Fibroblast of skin of left biceps (primary cell): ENCODE measurements at places on chromosomes 7 and 10.

- no peak for DNase-seq
Observed at GRCh38 chr10:91307489-91307888, 87.0 kb downstream of the PCGF5 start.

GRCh38 chr7:121433775-121434174 lies 37.7 kb upstream of the FAM3C start:
- DNase-seq = no peak

GRCh38 chr10:98076086-98076485 lies 45.7 kb upstream of the CRTAC1 start:
- DNase-seq = no peak

- no peak for DNase-seq
Observed at GRCh38 chr10:57334523-57334922, 933.2 kb downstream of the IPMK start.

DNA sequence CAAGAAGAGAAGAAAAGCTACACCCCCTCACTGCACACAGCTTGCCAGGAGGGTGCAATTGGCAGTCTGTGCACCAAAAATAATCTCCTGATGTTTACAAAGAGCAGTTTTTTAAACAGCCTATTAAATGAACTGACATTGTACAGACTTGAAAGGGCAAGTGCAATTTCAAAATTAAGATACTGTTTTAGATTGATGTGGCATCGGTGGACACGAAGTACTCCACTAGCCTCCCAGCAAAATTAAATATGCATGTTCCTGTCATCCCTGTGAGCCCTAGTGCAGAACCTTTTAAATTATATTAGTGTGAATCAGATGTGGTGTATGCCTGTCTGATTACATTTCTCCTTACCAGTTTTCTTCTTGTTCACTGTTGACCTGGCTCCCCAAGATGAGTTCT lies 87.9 kb downstream of the WIPF3 start:
- DNase-seq = no peak

DNA sequence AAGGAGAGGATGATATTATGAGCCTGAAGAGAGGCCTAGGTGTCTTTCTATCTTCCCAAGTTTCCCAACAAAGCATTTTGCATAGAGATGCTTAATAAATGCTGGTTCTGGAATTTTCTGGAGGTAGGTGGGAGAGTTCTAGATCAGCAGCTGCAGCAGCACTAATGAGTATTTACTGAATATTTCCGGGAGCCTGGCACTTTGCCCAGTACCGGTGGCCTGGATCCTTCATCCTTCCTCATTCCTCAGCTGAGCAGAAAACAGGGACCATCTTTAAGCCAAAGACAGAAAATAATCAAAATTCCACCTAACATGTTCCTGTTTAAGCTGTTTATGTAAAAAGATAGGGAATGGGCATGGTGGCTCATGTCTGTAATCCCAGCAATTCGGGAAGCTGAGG lies 813.2 kb upstream of the AUTS2 start:
- peak; percentile 26 for DNase-seq

DNA sequence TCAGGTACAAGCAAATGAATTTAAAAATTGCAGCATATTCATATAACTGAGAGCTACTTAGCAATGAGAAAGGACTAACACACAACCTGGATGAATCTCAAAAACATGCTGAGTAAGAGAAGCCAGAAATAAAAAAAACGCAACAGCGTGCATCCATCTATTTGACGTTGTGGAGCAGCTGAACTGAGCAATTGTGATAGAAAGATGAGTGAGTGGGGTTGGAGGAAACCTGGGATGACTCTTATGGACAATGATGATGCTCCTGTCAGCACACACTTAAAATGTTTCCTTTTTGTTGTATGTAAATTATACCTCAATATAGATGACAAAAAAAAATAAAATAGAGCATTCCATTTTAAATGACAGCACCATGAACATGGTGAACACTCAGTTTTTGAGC lies 36.0 kb upstream of the AKR1E2 start:
- no peak for DNase-seq

DNA sequence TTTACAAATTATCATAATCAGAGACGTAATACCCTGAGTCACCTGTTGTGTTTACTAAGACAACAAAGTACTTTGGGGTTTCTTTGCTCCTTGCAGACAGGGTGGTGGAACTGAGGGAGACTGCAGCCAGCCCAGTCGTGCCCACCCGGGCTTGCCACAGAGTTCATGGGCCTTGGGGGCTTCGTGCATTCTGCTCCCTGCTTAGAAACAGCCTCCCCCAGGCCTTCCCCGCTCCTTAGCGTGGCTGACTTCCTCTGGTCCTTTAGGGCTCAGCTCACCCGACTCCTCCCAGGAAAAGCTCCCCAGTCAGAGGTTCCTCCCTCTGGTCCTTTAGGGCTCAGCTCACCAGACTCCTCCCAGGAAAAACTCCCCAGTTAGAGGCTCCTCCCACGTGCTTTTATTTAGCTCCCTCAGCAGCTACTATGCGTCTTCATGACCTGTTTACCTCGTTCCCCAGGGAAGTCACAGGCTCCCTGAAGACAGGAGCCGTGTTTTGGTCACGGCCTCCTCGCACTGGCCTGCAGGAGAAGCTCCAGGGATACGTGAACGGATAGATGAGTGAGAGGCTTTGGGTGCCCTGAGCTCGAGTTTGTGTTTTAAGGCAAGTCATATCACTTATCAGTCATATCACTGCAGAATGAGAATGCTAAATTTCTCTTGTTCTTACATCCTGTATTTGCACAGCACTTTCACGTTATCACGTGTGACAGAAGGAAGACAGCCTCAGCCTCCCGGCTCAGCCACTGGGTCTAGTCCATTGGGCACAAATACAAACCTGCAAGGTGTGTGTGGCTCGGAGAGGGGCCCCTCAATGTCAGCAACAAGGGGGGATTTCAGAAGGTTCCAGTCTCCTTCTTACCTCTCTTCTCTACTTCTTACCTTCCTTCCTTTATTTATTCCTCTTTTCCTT lies 52.7 kb upstream of the VIPR2 start:
- DNase-seq = no peak

DNA sequence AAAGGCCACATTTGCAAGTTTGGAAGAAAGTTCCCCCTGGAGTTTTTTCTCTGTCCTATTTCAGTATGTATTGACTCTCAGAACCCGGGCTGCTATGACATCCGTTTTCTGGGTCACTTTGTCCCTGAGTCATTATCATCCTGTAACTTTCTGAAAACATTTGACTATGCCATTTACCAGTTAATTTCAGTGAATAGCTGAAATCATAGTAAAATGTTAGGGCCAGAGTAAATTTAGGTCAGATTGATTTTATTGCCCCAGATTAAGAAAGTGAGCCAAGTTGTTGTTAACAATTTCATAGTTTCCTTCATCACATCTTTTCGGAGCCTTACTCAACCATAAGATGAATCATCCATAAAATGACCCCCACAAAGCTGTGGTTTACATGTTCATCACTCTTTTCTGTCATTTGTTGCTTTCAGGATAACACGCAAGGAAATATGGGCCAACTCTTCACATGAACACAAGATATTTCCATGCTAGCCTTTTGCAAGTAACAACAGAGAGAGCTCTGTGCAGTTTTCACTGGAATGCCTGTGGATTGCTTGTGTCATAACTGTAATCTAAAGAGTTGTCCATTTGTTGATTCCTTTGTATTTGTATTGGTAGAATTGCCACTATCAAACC lies 3.9 kb upstream of the MACC1 start:
- peak; percentile 98 for DNase-seq

DNA sequence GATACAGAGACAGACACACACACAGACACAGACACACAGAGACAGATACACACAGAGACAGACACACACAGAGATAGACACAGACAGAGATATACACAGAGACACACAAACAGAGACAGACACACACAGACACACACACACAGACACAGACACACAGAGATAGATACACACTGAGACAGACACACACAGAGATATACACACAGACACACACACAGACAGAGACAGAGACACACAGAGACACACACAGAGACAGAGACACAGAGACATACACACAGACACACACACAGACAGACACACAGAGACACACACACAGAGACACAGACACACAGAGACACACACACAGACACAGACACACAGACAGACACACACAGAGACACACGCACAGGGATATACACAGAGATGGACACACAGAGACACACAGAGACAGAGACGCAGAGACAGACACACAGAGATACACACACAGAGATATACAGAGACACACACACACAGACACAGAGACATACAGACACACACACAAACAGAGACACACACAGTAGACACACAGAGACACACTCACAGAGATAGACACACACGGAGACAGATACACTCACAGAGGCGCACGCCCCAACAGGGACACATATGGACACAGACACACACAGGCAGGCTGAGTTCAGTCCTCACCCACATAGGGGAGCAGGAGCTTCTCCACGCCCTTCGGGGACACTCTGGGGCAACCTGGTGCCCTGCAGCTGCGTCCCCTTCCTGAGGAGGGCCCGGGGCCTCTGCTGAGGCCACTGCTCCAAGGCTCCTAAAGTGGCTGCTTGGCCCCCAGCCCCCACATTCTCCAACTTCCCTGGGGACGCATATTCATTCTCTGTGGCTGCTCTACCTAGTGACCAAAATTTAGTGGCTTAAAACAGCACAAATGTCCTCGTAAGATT lies 10.3 kb upstream of the PPP2R2D start:
- DNase-seq = no peak

DNA sequence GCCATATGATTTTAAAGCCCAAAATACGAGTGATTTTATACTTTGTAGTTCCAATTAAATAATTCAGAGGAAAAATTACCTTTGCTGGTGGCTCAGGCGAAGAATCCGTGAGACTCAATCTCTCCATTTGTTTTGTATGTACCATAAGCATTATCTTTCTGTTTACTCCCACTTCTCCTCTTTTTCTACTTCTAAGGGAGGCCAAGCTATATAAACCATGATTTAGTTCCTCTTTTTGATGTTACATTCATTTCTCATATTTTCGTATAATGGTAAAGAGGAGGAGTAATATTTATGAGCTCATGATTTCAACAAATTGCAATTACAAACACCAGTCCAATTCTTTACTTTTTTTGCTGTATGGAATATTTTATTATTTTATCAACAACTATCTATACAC lies 50.6 kb upstream of the TES start:
- DNase-seq = no peak

- DNase-seq = no peak
Observed at GRCh38 chr10:124589491-124590041, 127.9 kb downstream of the LHPP start.

GRCh38 chr7:29442146-29442545 lies 121.5 kb upstream of the PRR15 start:
- no peak for DNase-seq

- DNase-seq = no peak
Observed at GRCh38 chr7:148620749-148621359, 30.3 kb downstream of the C7orf33 start.

DNA sequence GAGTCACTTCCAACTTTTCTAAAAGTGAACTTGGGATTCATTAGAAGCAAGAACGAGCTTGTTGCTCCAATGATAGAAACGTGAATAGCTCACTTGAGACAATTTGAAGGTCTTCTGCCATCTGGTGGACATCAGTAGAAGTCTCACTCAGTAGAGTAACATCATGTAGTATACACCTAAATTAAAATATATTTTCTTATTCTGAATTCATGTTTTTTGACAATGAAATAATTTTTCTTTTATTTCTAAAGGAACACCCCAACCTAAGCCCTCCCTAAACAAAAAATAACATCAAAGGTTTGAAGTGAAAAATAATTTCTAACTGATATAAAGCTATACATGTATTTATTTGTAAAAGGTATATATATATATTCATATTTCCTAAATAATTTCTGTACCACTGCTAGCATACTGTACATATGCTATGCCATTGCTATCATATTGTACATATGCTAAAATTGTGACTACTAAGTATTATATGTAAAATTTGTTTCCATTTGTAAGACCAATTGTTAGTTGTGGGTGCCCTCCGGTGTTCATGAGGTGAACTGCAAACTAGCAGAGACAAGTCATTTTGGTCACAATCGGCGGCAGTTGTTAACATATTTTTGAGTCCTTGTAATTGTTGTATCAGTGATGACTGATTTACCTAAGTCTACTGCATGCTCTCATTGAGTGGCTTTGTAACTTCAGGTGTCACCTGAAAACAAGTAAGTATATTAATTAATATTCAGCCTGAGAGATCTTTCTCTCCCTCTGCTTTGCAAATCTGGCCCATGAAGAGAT lies 121.9 kb downstream of the PTPRZ1 start:
- DNase-seq = peak; percentile 41

DNA sequence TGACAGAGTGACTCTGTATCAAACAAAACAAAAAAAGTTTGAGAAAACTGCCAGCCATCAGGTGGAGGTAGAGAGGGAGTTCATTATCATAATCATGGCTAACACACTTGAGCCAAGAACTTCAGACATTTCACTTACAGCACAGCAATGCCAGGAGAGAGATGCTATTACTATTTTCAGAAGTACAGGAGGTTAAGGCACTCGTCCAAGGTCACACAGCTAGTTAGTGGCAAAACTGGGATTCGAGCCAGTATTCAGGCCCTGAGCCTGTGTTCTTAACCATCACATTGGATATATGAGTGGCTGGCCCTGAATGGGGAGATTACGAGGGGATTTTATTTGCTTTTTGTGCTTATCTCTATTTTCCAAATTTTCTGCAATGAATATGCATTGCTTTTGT lies 24.8 kb upstream of the UNC5B start:
- no peak for DNase-seq

GRCh38 chr10:72735288-72735936 lies 43.5 kb downstream of the MCU start:
- DNase-seq = no peak

DNA sequence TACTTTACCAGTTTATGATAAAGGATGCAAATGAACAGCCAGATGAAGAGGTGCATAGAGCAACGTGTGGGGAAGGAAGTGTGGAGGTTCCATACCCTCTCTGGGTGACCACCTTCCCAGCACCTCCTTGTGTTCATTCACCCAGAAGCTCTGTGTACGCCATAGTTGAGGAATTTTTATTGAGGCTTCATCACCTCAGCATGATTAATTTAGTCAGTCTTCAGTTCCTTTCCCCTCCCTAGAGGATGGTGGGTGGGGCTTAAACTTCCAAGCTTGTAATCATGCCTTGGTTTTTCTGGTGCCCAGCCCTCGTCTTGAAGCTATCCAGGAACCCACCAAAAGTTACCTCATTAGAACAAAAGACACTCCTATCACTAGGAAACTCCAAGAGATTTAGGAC lies 162.7 kb downstream of the PLCE1 start:
- DNase-seq = no peak

GRCh38 chr7:2824678-2825461 lies 19.2 kb downstream of the GNA12 start:
- DNase-seq = no peak

DNA sequence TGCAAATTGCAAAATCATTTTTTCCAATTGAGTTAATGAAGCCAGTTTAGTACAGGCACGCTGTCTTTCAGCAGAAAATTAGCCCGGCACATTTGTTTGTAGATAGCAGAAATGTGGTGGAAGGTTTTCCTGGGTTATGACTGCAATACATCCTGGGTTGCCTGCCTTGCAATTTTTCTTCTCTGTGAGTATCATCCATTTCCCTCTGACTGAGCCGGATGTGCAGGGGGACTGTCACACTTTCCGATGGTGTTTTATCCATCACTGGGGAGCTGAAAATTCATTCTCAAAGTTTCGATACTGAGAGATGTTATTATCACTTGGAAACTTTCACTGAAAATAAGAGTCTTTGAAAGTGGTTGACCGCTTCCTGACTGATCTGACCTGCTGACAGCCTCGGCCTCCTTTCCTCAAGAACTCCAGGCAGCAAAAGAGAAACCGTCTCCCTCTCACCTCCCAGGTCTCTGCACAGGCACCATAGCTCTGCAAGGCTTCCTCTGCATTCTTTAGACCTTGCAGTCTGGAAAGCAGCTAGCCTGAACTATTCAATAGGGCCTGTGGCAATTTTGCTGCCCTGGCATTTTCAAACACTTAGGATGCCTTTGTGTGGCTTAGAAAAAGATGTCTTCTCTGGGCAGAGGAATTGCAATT lies 320.8 kb upstream of the NRP1 start:
- DNase-seq = no peak
